Activated effector memory CD4-positive, alpha-beta T cell treated with anti-CD3 and anti-CD28 coated beads, Interleukin-2, amount 50 U/mL, for 16 hours (primary cell): ENCODE measurements at places on chromosomes 4 and X.

- DNase-seq: no peak
These were observed 78.0 kb downstream of the NSUN7 start for GRCh38 chr4:40827758-40828157.

DNA sequence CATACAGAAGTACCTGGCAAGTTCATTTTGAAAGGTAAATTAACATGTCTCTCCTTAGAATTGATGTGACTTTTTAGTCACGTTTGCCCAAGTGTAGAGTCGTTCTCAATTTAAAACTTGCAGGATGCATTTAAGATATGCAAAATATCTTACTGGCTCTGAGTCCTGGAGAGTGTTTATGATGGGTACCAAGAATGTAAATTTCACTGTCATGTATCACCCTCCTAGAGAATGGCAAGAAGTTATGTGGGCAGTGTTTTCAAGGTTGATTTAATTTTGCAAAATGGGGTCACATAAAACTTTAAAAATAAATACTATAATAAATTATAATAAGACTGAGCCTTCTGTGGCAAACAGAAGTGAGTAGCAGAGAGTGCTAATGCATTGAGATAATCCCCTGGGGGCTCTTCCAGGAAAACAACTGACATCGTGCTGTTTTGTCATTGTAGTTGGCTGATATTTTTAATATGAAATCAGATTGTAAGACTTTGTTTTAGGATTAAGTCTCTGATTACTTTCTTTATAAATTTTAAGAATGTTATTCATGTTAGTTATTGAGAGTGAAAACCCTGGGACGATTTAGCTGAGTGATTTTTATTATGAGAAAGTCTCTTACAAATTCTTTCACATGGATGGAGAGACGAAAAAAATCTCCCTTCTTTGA is 103.0 kb downstream of the AFF1 start:
- no peak for DNase-seq

GRCh38 chr4:65791812-65792308 is 121.6 kb upstream of the EPHA5 start:
- DNase-seq: no peak

DNA sequence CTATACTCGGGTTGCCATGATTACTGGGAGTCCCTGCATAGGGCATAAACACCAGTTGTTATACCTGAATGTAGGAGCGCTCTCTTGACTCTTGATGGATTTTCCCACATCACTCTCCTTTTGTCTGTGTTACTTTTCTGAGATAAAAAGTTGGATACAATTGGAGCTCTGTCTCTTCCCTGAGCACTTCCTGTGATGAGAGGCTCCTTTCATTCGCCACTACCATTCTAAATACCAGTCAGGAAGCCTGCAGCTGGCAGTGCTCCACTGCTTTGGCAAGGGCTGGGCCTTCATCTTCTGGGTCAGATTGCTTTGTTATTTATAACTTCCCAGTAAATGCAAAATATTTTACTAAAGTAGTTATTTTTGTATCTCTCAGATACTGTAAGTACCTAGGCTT is 13.9 kb downstream of the TCEANC start:
- DNase-seq: no peak

GRCh38 chr4:46874811-46875210 is 34.2 kb downstream of the COX7B2 start:
- DNase-seq: no peak

GRCh38 chr4:13541720-13542576 is 2.4 kb downstream of the NKX3-2 start:
- peak; percentile 74 for DNase-seq

- DNase-seq: no peak
These were observed 55.6 kb upstream of the ADRA2C start for GRCh38 chr4:3710451-3711182.

DNA sequence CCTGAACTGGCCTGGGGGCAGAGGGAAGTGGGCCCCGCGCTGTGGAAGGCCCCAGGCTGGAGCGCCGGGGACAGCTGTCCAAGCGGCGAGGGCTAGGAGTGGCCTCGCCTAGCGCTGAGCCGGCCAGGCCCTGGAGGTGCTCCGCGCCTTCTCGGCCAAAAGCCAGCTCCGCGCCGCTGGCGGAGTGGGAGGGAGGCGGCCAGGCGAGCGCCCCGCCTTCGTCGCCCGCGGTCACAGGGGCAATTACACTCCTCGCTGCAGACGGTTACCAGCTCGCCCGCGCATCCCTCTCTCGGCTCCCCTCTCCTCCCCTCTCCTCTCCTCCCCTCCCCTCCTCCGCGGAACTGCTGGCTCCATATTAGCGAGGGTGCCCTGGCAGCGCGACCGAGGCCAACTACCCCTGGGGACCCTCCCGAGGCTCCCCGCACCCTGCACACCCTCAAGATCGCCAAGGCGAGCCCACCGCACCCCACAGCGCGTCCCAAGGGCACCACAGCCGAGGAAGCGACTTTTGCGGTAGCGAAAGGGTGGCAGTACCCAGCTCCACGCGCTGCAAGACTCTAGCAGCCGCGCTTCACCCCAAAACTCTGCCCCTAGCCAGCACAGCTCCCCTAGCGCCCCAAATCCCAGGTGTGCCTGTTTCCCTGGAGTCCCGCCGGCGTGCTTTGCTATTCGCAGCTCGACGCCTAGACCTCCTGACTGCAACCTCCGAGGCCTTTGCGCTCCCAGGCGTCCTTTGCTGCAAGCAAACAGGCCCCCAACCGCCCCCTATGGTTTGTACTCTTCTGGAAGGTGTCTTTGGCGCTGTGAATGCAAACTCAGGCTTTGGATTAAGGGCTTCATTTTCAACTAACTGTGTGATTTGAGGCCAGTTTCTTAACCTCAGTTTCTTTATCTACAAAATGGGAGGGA is 91.4 kb downstream of the BCOR start:
- peak; percentile 76 for DNase-seq

- no peak for DNase-seq
These were observed 126.6 kb upstream of the SLC4A4 start for GRCh38 chr4:71212216-71212615.

DNA sequence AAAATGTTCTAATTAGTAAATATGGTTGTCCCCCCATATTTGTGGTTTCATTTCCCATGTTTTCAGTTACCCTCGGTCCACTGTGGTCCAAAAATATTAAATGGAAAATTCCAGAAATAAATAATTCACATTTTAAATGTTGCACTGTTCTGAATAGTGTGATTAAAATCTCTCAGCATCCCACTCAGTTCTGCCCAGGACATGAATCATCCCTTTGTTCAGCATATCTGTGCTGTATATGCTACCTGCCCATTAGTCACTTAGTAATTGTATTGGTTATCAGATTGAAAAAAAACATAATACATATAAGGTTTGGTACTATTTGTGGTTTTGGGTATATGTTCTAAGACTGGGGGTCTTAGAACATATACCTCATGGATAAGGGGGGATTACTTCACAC is 55.1 kb upstream of the NXF3 start:
- DNase-seq: no peak

GRCh38 chrX:26295425-26295824 is 79.5 kb downstream of the MAGEB5 start:
- DNase-seq: no peak

- DNase-seq: no peak
These were observed 233.3 kb downstream of the STPG2 start for GRCh38 chr4:97910005-97910404.

- no peak for DNase-seq
These were observed 57.5 kb upstream of the HDAC8 start for GRCh38 chrX:72630185-72630584.

DNA sequence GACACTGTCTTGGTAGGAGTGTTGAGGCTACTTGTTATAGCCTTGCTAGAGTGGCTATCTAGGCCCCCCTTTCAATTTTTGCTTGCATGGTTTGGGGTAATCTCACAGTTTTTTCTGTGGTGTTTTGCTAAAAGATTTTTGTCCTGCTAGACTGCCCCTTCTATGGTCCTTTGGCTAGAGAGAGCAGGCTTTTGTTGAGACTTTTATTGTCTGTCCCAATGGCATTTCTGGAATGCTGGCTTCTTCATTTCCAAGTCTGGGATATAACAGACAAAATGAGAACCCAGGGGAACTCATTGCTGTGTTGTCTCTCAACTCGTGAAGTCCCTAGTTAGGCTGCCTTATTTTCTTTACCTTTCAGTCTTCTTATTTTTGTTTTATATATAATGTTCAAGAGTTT is 160.2 kb upstream of the ZC4H2 start:
- DNase-seq: no peak

DNA sequence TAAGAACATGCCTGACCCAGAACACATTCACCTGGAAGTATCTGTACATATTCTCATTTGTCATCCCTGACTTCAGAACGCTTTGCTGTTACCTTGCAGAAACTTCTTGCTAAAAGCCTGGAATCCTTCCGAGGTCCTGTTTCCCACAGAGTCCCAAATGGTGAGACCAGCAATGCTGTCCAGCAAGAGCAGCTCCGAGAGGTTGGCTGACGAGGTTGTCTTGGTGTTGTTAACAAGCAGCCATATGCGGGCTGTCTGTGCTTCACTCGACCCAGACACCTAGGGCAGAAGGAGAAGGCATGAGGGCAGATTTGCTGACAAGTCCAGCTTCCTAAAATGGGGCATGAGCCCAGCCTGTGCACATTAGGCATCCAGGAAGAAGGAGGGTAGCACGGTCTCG is 19.3 kb downstream of the EVC2 start:
- DNase-seq: no peak

DNA sequence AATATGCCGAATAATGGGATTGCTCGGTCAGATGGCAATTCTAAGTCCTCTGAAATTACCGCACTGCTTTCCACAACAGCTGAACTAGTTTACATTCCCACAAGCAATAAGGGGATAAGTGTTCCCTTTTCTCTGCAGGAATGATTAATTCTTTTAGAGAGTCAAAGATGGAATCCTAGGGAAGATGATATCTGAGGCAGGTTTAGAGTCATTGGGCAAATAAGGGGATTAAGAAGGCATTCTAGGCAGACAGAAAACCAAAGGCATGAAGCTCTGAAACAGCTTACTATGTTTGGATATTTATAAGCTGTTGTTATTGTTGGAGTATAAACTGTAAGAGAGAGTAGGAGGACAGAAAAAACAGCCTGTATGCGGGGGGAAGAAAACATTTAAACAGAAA is 85.7 kb downstream of the TET2 start:
- DNase-seq: no peak

- no peak for DNase-seq
These were observed 466.3 kb upstream of the FAM241A start for GRCh38 chr4:111678908-111679307.

DNA sequence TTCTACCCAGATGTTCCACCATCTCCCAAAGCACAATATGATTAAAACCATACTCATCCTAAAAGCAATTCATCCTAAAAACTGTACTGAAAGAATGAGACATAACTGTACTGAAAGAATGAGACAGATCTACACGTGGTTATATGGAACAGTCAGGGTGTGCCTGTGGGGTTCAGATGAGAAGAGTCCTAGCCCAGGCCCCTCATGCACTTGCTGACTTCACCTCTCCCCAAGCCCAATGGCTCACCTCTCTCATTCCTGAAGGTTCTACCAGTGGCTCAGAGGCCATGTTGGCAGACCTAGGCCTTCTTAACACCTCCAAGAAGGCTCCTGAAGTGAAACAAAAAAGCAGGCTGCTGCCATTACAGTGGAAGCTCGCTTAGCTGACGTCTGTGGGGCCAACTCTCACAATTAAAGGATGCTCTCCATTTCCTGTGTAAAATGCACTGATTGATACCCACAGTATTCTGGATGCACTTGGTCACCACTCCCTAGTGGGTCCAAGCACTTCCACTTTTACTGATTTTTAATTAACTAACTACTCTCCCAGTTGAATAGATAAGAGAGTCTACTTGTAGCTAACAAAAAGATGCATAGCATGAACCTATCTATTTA is 3.8 kb downstream of the PLAC1 start:
- DNase-seq: peak; percentile 58

DNA sequence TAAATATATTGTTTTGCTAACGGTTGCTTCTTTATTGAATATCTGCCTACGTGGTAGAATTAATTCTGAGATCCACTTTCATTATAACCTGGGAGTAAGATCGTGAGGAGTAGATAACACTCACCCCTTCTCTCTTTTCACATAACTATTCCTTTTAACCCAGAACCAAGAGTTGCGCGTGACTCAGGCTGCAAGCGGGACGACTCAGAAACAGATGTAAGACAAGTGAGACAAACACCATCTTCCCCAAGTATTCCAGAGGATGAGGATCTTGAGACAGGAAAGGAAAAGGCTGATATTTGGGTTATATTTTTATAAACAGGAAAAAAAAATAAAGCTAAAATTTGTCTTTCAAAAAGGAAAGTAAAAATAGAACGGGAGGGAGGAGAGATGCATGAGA is 318.8 kb upstream of the NOCT start:
- DNase-seq: no peak

DNA sequence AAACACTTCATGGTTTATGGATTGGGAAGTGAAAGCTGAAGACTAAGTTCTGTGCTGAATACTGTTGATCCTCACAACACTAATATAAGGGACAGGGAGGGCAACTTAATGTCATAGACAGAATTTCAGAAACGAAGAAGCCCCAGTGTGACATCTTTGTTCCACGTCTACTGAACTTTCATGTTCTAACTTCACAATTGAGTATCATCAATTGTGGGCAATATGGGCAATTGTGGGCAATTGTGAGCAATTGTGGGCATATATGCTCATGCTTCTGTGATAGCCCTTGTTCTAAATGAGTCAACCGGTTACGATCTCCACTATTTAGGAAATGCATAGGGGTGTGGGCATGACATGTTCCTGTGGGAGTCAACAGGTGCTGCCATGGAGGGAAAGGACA is 33.7 kb downstream of the CYBB start:
- DNase-seq: no peak

GRCh38 chr4:1512738-1513660 is 106.8 kb upstream of the NKX1-1 start:
- peak; percentile 82 for DNase-seq

- DNase-seq: no peak
These were observed 2.7 kb upstream of the BANK1 start for GRCh38 chr4:101787701-101788316.

GRCh38 chrX:46072791-46073190 is 472.4 kb downstream of the ZNF674 start:
- no peak for DNase-seq

GRCh38 chr4:173440888-173441287 is 42.0 kb upstream of the SCRG1 start:
- no peak for DNase-seq

DNA sequence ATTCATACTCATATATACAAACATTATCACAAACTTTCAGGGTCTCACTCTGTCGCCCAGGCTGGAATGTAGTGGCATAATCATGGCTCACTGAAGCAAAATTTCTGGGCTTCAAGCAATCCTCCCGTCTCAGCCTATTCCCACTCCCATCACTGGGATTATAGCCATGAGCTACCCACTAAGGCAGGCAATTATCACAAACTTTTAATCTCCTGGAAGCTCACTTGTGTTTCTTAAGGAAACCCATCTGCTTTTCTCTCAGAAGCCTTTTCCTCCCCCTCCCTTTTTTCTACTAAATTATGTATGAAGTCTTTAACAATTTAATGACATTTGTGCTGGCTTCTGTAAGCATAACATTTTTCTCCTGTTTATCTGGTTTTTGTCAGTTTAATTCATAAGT is 170.5 kb downstream of the AREG start:
- DNase-seq: no peak

GRCh38 chr4:53855581-53856250 is 208.7 kb downstream of the CHIC2 start:
- DNase-seq: no peak

- no peak for DNase-seq
These were observed 257.3 kb upstream of the NEIL3 start for GRCh38 chr4:177052211-177052934.
